ENCODE measurements at places on chromosomes 5 and 9. TPM values are rescaled to one million over a fixed set of nuclear protein-coding genes. Genes with fewer than 3 reads are reported as not detected.
A peak's percentile ranks its signal among the peaks of the same experiment; 100 is the strongest.

- peak; percentile 94 for DNase-seq
These were observed 71.1 kb downstream of the TNC start for GRCh38 chr9:115046824-115047223.

DNA sequence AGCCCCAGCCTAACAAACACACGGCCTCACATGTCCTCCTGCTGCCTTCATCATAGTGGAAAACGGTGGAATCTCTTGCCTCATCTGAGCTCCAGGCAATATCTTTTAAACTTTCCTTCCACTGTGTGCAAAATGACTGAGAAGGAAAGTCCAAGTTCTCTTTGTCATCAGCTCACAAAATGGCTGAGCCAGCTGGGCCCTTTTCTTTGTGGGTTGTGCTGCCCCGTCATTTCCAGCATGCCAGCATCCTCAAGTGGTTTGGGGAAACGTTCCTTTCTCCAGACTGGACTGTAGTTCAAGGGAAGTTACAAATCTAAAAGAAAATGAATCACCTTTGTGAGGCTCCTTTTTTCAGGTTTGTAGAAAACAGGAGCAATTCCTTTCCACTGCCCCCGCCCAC is 171.1 kb upstream of the FSTL4 start:
- peak; percentile 8 for DNase-seq

DNA sequence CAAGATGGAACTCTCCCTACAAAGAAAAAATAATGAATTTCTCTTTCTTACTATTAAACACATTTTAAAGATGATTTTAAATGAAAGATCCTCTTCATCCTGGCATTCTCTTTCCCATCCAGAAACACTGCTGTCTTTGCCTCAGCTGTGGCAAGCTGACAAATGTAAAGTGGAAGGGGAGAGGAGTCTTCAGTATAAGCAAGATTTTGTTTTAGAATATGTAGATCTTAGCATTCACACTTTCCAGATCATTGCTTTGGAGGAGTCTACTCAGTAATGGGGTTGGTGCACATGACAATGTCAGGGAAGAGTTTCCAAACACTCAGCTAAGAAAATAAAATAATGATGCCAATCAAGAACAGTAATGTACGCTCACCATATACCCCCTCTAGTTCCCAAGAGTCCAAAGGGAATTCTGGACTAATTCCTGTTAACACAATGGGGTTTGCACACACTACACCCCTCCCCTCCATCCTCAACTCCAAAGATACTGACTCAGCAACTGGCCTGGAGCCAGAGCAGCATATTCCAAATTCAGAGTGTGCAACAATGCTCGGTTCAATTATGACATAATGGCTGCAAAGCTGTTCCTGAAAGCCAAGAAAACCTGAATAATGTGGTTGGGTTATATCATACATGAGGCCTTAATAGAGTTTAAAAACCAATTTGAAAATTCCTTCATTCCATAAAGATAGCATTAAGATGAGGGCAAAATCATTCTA is 4.6 kb downstream of the C5orf63 start:
- peak; percentile 64 for DNase-seq

GRCh38 chr9:115004545-115004944 is 74.2 kb upstream of the TNFSF8 start:
- DNase-seq = no peak

Gene RIMOC1
- total RNA-seq = 23.8 TPM
